RPMI7951 (cell line): ENCODE measurements at places on chromosomes 5 and 9. TPM values are rescaled to one million over a fixed set of nuclear protein-coding genes. Genes with fewer than 3 reads are reported as not detected.

DNA sequence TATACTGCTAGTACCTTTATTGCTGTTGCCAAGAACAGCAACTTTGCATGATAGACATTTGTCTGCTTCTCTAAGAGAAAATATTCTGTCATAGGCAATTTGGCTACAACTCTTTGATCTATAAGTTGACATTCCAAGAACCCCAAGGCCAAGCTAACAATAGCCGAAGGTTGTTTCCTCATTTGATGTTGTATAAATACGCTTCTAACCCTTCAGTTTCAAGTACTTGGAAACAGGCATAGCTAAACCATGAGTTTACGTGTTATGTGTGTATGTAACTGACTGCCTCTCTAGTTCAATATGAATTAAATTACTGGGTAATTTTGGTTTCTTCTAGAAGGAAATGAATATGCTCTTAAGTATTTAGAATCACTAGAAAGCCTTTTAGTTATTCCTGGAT lies 1034.0 kb downstream of the TLE4 start:
- DNase-seq, result no peak

SMIM32 gene
- not detected in 2 replicates for total RNA-seq

CCIN gene
- 0.24 and 0.59 TPM in 2 replicates for total RNA-seq

- DNase-seq, result peak; percentile 88
Observed at GRCh38 chr9:121261107-121261460, 6.9 kb upstream of the GSN start.

- peak; percentile 17 for DNase-seq
Observed at GRCh38 chr5:139178935-139179334, 19.2 kb downstream of the SIL1 start.

SNX18 gene
- total RNA-seq, result 9.5 and 13.7 TPM in 2 replicates

GNG10 gene
- total RNA-seq, result 115 TPM in 2 replicates

- DNase-seq, result no peak
Observed at GRCh38 chr9:119763260-119763659, 394.0 kb upstream of the BRINP1 start.

GRCh38 chr5:80711938-80712337 lies 57.2 kb upstream of the DHFR start:
- peak; percentile 26 for DNase-seq

- no peak for DNase-seq
Observed at GRCh38 chr9:13412331-13412730, 132.8 kb upstream of the MPDZ start.

C5orf63 gene
- total RNA-seq, result 8.3 and 8.8 TPM in 2 replicates

DNA sequence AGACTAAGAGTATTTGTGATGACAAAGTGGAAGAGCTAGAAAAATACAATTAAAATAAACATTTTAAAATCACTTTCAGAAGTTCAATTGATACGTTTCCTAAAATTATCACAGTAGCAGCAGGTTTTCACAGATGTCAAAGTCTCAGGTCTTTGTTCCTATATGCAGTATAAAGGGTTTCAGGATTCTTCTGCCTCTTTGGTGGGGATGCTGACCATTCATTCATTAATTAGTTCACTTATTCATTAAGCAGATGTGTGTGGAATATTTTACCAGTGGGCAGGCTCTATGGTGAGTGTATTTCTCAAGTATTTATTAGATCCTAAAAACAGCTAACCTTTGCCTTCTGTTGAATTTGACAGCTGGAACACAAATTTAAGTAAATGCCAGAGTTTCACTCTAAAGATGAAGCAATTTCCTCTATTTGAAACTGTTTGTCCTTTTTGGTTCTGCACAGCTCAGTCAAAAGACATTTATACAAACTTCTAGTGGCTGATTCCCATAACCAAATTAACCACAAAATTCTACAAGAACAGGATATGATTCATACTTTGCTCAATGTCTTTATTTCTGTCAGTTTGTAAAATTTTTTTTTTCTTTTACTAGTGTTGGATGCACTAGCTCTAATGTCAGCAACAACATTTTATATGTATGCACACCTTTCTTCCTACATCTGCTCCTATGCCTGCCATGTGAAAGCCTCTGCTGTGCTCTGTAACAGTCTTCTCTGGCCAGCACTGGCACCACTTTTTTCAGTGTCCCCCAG lies 75.9 kb upstream of the PRR16 start:
- DNase-seq, result peak; percentile 89

- no peak for DNase-seq
Observed at GRCh38 chr5:87015901-87016300, 251.8 kb upstream of the RASA1 start.

DNA sequence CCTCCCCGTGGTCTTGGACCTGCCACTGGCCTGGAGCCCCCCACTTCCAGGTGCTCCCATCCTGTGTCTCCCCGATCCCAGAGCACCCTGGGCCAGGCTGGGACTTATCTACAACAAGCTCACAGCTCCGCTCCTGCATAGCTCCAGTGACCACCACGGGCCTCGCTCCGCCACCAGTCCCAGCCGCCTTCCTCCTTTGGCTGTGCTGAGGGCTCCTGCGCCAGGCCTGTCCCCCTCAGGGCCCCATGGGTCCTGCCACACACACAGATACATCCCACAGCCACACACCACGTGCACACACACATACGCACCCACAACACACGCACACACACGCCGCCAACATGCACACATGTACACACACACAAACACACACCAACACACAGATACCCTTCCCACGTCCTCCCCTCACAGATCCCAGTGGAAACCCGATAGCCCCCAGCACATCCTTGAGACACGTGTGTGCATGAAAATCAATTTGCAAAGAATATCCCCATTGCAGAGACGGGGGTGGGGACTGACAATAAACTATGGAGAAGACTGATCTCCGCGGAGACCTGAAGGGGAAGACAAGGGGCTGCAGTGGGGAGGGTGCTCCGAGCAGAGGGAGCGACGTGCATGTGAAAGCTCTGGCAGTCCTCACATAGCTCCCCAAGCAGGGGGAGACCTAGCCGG lies 18.5 kb upstream of the LAMC3 start:
- DNase-seq, result no peak

DNA sequence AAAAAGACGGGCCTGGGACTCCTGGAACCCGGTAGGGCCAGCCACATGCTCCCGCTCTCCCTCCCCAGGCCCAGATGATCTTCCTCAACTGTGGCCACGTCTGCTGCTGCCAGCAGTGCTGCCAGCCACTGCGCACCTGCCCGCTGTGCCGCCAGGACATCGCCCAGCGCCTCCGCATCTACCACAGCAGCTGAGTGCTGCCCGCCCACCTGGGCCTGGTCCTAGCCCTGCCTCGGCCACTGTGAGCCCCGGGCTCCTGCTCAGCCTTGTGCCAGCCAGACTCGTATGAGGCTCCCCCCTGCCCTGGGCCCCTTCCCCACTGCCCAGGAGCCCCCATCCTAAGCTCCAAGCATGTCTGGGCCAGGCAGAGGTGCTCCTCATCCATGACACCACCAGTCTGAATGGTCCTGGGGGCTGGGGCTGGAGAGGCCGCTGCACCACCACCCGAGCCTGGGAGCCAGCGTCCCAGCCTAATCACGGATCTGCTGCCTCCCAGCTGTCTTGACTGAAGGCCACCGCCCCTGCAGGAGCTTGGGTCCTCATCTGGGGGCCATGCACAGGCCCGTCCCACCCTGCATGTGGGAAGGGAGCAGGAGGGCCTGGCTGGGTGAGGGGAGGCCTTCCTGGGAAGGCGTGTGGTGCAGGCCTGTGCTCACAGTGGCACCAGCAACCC lies 51.5 kb downstream of the LRSAM1 start:
- no peak for DNase-seq

- no peak for DNase-seq
Observed at GRCh38 chr5:122119205-122119604, 10.1 kb upstream of the ZNF474 start.

GRCh38 chr9:7935681-7936080 lies 136.1 kb upstream of the DMAC1 start:
- DNase-seq, result no peak

OR1J2 gene
- total RNA-seq, result not detected in 2 replicates

EIF4E1B gene
- not detected in 2 replicates for total RNA-seq

PTAR1 gene
- 53.5 and 58.0 TPM in 2 replicates for total RNA-seq

DNA sequence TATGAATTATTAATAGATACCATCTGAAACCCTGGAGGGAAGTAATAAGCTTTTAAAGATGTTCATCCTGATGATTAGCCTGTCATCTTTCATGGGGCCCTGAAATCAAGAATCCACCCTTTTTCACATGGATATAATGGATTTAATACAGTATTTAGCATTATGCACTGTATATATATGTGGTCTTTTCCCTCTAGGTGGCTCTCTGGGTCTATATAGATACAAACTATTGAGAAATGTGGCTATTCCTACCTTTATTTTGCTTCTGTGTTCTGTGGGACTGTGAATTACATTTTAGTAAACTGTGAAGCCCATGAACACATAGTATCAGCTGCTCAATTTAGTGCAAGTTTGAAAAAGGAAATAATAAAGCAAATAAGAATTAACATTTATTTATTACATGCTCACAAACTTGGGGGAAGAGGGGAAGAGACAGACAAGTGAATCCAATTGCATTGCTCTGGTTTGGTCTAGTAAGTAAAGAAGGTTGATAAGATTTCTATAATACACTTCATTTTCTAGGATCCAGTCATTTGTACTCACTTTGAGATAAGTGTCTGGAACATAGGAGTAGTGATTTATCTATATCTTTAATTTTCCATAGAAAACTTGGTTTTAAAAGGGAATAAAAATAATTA lies 112.2 kb downstream of the SCAMP1 start:
- peak; percentile 36 for DNase-seq

- no peak for DNase-seq
Observed at GRCh38 chr5:98913911-98914310, 14.9 kb downstream of the CHD1 start.

- DNase-seq, result no peak
Observed at GRCh38 chr5:177426566-177427210, at the start of gene GRK6. TSS of gene GRK6 (plus strand) at chr5:177426676. CDS start at chr5:177426846, 170 bp downstream.

- no peak for DNase-seq
Observed at GRCh38 chr5:21773456-21773855, 1079.7 kb downstream of the CDH12 start.

DNA sequence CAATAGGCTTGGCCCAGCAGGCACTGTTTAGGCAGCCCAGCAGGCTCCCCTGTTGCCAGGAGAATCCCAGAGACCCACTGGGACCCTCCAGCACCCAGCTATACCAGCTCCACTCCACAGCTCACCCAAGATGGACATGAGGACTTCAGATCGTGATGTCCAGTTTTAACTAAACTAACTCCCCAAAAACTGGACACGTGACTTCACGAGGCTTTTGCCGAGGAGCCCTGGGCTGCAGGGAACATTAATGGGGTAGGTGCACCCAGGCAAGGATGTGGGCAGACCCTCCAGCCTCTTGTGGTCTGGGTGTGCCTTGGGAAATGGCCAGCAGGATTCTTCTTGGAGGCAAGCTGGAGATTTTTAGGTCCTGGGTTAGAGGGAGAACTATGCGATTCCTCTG lies 8.9 kb upstream of the NKD2 start:
- DNase-seq, result no peak

CTXN3 gene
- not detected in 2 replicates for total RNA-seq

DNA sequence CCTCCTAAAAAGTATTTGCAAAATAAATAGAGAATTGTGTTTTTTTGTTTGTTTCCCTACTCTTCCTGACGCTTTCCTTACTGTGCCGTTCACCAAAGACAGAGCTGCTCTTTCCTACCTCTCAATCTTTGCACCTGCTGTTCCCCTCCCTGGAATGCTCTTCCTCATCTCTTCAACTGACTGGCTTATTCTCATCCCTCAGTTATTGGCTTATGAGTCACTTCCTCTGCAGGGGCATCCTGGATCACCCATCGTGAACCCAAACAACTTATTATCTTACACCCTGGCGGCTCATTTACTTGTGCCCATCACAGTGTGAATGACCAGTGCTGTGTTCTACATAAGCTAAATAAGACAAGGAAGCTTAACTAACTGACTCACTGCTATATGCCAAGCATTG lies 36.1 kb upstream of the CCNG1 start:
- peak; percentile 15 for DNase-seq

- no peak for DNase-seq
Observed at GRCh38 chr5:22938362-22938761, 85.2 kb upstream of the CDH12 start.

DNA sequence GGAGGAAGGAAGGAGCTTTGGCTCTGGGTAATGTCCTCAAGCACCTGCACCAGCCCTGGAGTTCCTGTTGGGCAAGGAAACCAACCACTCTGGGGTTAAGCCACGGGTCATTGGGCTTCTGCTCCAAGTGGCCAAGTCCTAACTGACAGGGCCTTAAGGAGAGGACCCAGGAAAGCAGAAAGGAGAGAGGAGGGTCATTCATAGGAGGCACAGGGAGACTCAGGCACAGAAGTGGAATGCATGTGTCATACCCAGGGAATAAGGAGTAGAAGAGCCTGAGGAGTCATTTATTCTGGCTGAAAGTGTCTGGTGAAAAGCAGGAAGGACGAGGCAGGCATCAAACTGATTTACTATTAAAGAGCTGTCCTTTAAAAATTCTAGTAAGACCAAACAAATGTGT lies 129.2 kb downstream of the DMRT2 start:
- no peak for DNase-seq

GRCh38 chr9:115925424-115925823 lies 228.2 kb upstream of the PAPPA start:
- DNase-seq, result no peak

CCNO gene
- total RNA-seq, result 1.2 and 2.6 TPM in 2 replicates

DNA sequence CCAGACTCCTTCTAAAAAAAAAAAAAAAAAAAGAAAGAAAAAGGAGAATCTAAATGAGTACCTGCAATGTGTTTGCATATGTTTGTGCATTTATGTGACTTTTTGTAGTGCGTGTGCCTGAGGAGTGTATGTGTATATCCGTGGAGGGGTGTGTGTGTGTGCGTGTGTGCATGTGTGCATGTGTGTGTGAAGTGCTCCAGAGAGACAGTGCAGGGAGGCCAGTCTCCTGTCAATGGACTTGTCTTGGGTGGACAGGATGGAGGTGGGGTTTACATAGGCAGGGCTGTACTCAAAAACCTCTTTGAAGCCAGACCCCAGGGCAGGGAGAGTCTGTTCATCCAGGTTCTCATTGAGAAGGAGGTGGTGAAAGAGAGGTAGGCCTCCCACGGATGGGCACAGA lies 87.1 kb upstream of the MVB12B start:
- no peak for DNase-seq

DNA sequence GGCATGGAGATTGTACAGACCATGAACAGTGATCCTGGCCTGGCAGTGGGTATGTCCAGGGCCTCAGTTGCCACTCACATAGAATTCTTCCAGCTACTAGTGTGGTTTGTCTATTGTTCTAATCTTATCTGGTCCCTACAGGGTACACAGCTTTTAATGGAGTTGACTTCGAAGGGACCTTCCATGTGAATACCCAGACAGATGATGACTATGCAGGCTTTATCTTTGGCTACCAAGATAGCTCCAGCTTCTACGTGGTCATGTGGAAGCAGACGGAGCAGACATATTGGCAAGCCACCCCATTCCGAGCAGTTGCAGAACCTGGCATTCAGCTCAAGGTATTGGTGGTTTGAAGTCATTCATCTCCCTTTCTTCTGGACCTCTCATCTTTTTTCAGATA lies 43.8 kb downstream of the THBS4 start:
- DNase-seq, result no peak
